ENCODE measurements at places on chromosomes 4 and X.

- no peak for DNase-seq
Measured at GRCh38 chr4:165060938-165061337, 7.3 kb downstream of the TRIM75 start.

DNA sequence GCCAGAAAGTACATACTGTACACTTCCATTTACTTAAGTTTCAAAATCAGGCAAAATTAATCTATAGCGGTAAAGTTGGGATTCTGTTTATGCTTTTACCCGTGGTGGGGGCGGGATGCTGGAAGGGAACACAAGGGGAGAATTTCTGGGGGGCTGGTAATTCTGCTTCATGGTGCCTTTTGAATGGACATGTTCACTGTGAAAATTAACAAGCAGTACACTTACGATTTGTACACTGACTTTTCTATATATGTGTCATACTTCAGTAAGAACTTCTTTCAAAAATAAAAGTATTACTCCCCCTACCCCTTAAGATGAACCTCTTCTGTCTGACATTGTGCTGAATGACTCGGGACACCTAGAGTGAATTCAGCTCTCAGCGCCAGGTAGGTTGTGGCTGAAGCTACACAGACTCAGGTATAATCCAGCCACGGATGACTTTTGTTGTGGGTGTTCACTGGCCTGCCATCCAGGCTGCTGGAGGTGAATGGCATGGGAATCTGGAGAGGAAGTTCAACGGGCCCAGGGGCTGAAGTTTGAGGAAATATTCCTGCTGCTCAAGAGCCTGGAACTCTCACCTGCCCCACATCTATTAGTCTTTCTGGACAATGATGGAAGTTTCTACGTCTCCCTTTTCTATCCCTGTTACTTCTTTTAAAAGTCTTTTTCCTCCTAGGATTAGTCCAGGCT is 7.3 kb upstream of the TCEANC start:
- no peak for DNase-seq

GRCh38 chr4:125358453-125358852 is 43.7 kb downstream of the FAT4 start:
- DNase-seq = no peak

DNA sequence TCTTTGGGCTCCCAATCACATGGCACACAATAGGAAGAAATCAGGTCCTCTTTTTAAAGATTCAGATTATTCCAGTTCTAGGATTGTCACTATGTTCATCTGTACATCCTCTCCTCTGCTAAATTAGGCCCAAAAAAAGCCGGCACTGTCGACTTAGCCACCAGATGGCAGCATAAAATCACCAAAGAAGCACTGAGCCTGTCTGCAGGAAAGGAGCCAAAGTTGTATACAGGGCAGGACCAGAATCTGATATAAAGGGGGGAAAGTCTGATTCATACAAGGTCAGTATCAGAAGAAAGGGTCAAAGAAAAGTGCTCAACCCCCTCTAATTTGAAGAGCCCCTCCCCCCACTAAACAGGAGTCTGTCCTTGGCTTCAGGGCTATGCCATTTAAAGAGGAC is 292.5 kb downstream of the CHIC1 start:
- DNase-seq = peak; percentile 55

DNA sequence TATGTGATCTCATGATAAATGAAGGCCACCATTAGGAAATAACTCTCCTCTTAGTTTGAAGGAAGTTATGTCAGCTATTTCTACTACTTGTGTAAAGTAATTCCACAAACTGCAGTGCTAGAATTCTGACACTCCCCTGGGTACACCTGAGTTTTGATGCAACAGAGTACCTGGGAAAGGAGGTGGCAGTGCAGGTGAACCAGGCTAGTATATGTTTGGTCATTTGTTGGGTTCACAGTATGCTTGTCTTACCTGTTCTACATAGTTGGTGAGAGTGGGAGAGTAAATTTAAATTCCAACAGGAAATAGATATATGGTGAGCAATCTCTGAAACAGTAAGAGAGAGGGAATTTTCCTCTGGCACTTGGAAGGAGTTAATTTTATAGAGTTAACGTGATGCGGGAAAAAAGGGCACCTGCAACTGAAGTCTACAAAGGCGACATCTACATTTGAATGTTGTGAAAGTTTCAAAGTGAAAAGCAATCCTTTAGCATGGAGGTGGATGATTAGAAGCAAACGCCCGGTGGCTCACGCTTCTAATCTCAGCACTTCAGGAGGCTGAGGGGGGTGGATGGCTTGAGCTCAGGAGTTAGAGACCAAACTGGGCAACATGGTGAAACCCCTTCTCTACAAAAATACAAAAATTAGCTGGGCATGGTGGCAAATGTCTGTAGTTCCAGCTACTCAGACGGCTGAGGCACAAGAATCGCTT is 8.3 kb upstream of the SLC10A6 start:
- no peak for DNase-seq

GRCh38 chr4:68724426-68724825 is 54.0 kb upstream of the UGT2B15 start:
- DNase-seq = no peak

DNA sequence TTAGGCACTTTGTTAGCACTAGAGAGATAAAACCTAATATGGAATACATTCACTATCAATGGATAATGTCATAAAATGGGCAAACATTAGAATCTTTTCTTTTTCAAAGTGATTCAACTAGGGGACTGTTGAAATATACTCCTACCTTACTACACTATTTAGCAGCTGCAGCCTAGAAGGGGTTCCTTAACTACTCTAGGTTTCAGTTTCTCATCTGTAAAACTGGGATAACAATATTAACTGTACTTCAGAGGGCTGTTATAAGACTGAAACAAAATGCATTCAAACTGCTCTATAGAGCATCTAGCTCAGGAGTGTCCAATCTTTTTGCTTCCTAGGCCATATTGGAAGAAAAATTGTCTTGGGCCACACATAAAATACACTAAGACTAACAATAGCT is 147.4 kb downstream of the CDS1 start:
- no peak for DNase-seq

GRCh38 chr4:65302145-65302544 is 368.1 kb downstream of the EPHA5 start:
- DNase-seq = no peak

DNA sequence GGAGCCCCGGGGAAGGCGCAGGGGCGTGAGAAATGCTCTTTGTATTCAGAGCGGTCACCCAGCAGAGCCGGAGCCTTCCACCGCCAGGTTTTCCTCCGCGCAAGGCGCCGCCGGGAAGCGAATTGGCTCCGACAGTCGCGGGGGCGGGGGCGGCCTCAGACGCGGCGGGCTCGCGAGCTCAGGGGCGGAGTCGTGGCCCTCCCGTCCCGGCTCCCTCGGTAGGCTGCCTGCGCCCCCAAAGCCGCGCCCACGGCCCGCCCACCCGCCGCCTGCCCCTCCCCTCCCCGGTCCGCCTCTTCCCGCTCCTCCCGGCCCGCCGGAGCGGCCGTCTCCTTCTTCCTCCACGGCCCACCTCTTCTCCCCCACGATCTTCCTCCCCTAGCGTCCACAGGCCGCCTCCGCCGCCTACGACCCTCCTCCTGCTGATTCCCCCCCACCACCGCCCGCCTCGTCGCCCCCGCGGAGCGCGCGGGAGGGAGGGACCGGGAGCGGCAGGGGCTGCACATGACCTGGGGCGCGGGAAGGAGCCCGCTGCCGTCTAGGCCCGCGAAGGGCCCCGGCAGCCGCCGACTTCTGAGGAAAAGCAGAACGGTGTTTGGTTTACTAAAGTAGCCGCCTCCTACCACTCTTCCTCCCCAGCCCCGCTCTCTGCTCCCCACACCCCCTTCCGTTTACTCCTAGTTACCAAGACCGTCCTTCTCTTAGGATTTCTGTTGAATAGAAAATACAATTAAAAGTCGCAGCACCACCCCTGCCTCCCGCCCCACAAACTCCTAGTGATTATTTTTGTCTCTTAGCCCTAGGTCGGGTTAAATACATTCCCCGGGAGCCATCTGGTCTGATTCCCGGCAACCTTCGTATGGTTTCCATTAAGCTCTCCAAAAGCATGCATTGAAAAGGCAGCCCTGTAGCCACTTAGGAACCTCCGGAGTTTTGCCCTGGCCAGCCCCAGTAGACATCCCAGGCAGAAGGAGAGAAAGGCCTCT is 53.2 kb downstream of the C4orf51 start:
- peak; percentile 92 for DNase-seq

- DNase-seq = no peak
Measured at GRCh38 chrX:151902813-151903591, 9.7 kb upstream of the MAGEA4 start.

- DNase-seq = no peak
Measured at GRCh38 chrX:19745077-19745476, 142.3 kb downstream of the SH3KBP1 start.

DNA sequence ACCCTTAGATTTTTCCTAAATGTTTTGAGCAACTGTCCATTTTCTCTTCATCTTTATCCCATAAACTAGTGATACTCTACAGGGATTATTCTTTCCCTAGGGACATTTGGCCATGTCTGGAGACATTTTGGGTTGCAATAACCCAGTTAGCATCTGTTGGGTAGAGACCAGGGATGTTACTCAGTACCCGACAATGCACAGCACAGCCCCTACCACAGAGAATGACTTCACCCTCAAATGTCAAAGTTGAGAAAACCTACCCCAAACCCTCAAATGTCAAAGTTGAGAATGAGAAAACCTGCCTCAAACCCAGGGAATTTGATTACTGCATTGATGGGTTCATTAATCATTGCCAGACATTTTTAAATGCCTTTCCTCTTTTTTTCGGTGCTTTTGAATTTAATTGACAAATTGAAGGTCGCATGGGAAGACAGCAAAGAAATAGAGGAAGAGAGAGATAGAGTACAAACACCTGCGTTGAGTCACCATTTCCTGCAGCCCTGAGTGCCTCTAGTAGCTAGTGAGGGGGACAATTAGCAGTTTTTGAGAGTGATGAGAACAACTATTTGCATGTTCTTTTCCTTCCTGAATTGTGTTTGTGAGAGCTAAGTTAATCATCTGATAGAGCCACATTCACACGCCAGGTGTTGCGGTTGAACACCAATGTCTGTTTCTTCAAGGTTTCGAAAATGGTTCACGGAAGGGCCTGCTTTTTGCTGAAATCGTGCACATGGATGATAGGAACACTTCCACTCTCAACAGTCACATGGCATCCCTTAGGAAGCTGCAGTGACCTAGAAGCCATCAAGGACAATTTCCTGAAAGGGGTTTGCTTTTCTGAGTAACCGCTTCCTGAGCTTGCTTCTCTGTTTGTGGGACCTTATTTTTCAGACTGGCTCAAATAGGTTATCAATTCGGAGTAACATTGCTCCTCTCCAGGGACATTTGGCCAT is 203.9 kb upstream of the VCX3A start:
- no peak for DNase-seq

DNA sequence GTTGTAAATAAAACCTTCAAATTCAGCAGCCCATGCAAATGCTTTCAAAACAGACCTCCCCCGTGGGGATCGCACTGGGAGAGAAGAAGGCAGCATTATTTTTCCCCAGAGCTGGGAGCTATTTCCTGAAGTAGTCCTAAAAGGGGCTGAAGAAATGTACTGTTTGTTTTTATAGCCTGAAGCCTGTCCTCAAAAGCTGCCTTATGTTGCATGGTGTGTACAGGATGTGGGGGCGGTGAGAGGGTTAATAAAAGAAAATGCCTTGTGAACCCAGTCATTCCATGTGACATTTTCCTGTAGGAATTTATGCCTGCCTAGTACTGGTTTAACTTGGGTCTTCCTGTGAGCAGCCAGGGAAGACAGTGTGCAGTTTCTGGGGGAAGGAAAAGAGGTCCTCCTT is 144.1 kb downstream of the SOWAHB start:
- DNase-seq = no peak

GRCh38 chr4:140568507-140569306 is at the start of gene UCP1:
TSS of gene UCP1 (minus strand) at chr4:140568961. CDS start at chr4:140568729, 232 bp downstream.
- DNase-seq = peak; percentile 8

DNA sequence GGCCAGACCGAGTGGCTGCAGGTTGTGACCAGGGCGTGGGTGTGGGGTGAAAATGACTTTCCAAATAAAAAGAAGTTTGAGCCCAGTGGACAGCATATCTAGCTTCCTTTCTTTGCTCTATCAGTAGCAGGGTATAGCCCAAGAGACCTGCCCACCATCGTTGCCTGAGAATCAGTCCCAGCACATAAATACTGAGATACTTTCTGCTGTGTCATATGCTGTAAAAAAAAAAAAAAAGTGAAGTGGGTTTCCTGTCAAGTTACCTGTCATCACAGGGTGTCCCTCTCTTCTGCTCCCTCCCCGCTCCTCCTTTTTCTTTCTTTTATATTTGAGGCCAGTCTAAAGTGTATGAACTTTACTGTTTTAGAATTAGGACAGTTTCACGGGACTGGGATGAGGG is 330.3 kb upstream of the BOD1L1 start:
- no peak for DNase-seq

- no peak for DNase-seq
Measured at GRCh38 chr4:120819805-120820437, 102.6 kb downstream of the PRDM5 start.

GRCh38 chrX:10329984-10330383 is 173.2 kb downstream of the CLCN4 start:
- DNase-seq = no peak

GRCh38 chr4:184860018-184860779 is 34.4 kb upstream of the ACSL1 start:
- DNase-seq = no peak

- DNase-seq = no peak
Measured at GRCh38 chr4:109398928-109399327, 34.7 kb upstream of the SEC24B start.

DNA sequence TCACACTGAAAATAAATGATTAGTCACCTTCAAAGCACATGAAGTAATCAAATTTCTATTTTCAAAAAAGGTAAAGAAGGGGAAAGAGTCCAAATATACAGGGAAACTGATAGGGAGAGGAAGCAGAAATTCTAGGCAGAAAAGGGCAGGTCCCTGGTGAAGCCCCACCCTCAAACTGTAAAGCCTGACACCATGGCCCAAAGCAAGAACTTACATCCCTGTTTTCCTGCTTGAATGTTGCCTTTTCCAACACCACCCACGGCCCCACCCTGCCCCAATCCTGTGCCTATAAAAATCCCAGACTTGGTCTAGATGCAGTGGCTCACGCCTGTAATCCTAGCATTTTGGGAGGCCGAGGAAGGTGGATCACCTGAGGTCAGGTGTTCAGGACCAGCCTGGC is 361.8 kb downstream of the PPP3CA start:
- DNase-seq = no peak

DNA sequence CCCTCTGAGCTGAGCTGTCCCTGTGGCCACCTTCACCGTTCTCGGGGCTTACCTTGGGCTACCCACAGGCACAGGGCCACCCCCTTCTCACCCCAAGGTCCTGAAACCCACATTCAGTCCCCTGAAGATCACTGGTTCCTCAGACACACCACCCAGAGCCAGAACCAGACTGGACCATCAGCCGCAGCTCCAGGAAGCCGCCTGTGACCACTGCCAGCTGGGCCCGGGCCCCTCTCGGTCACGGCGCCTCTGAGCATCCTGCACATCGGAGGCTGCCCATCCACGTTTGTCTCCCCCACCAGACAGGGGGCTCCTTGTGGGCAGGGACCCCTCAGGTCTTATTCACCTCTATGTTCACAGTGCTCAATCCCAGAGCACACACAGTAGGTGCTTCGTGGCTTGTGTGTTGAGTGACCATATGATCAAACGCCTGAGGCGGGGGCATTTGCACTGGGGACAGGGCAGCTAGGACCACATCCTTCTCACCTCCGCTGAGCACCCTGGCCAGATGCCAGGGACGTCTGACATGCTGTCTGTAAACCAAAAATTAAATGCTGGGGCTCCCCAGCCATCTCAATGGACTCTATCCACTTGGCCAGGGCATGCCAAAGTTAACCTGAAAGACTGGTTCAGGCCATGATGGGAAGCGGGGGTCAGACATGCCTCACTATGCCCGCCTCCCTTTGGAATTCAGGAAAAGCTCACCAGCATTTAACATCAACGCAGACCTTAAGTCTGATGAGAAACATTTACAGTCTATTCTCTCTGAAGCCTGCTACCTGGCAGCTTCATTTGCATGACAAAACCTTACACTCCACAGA is 109.4 kb upstream of the AFAP1 start:
- DNase-seq = no peak

Measured in CD4-positive, alpha-beta T cell (primary cell).